Fibroblast of lung (primary cell): ENCODE measurements at places on chromosomes 16 and 17. TPM values are rescaled to one million over a fixed set of nuclear protein-coding genes. Genes with fewer than 3 reads are reported as not detected.

The SLFN14 gene
- total RNA-seq: not detected in 2 replicates

DNA sequence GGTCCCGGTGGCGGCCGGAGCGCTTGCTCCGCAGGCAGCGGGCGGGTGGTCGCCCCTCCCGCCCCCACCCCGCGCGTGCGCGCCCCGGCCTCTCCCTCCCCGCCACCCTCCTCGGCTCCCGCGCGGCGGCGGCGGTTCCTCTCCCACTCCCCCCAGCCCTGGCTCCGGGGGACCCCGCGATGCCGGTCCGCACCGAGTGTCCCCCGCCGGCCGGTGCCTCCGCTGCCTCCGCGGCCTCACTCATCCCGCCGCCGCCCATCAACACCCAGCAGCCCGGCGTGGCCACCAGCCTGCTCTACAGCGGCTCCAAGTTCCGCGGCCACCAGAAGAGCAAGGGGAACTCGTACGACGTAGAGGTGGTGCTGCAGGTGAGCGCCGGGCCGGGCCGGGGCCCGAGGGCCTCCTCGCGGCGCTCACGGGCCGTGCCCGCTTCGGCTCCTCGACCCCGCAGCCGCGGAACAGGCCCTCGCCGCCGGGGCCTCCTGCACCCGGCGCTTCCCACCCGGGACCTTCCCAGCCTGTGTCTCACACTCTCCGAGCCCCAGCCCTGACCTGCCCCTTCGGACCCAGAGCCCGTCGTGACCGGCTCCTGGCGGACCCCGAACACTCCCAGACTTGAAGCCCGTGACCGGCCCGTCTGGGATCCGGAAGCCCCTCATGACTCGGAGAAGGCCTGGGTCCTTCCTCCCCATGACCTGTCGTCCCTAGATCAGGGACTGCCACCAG is 490 bp downstream of the GID4 start:
- no peak for DNase-seq

DNA sequence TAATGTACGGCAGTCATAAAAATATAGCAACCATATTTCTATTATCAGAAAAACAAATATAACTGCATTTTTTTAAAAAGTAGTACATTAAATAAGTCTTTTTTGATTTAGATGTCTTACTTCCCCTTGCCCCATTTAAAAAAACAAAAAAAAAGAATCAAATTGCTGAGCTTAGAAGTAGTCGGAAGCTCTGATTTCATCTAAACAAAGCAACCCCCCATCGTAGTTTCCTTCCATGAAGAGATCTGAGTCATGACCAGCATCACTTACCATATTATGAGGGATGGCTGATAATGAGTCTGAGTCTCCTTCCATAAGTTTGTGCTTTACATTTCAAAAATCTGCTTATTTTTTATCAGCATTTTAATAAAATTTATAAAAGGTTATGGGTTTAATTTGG is 86.2 kb downstream of the ITFG1 start:
- DNase-seq: peak; percentile 69

- no peak for DNase-seq
Observed at GRCh38 chr17:10118788-10119130, 79.6 kb downstream of the GAS7 start.

DNA sequence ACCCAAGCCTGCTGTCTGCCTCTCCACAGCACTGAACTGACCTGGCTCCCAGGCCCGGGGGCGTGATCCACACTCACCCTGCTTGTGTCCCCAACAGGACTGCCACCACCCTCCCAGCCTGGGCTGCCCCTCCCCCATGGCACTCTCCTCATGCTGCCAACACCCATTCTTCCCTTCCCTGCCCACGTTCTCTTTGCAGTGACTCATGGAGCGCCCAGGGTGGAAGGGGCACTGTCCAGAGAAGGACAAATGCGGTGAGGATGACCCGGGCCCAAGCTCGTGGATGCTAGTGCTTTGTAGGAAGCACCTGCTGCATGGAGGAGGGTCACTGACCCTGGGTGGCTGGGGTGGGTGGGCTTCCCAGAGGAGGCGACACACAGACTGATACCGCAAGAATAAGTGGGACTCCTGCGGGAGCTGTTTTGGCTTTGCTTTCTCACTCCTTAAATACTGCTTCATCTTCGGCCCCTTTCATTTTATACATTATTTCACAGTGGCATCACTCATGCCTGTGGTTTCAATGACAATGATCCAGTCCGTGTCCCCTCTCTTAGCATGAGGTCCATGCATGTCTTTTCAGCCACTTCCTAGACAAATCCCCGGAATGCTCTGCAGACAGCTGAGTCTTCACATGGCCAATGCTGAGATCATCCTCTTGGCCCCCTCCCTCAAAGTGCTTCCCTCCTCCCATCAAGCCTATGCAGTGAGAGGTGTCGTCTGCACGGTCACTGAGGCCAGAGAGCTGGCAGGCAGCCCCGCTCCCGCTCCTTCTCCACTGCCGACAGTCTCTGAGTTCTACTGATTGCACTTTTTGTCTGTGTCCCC is 17.6 kb downstream of the CDK5R1 start:
- peak; percentile 59 for DNase-seq

DNA sequence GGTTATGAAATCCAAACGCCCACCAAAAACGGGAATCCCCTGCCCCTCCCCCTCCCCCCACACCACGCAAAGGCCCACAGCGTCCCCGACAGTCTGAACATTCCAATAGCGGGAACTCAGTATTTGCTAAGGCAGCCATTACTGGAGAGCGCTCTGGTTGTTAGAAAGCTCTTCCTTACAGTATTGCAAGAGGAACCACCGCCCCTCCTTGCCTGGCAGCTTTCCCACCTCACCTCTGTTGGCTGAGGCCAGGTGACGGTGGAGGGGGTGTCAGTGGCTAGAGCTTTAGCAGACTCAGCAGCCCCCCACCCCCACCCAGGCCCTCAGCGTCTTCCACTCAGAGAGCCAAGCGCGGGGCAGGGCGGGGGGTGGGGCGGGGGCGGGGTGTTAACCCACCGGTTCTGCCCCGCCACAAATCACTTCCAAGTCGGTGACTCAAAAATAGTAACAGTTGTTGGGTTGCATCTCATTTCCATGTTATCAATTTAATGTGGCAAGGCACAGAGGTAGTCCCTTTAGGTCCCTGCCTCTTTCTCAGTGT is 2.2 kb upstream of the PLEKHH3 start:
- DNase-seq: peak; percentile 36

GRCh38 chr16:24156777-24157176 is 99.4 kb upstream of the CACNG3 start:
- peak; percentile 36 for DNase-seq

DNA sequence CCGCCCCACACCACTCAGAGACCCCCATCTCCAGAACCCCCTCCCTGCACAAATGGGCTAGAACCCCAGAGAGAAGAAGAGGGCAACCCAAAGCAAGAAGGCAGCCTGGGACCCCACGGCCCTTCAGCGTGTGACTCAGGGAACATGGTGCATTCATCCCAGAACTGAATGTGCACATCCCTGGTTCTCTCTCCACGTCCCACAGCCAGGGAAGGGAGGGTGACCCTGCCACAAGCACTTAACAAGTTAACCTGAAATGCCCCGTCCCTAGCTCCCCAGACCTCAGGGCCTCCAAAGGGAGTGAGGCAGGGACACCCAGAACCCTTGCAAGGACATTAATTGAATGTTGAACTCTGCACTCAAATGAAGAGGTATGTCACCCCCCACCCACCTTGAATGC is 202.5 kb upstream of the TNRC6C start:
- DNase-seq: no peak

- peak; percentile 26 for DNase-seq
Observed at GRCh38 chr17:75152922-75153779, 1.2 kb downstream of the JPT1 start.
